ENCODE measurements at places on chromosomes 13 and 19.

DNA sequence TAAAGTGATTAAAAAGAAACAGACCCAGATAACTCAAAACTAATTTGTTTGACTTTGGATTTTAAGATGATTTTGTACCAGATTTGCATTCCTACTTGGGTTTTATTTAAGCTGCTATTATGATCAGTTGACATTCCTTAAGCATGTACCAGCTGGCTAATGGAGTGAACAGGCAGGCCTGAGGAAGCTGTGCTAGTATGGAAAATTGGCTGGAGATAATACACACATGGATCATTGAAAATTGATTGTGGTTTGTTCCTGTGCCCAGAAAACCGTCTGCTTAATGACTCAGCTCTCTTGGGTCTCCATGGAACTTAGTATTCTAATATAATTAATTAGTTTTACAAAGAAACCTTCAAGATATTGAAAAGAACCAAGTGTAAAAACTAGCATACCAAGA is 22.6 kb downstream of the POLR1D start:
- DNase-seq, result peak; percentile 77

DNA sequence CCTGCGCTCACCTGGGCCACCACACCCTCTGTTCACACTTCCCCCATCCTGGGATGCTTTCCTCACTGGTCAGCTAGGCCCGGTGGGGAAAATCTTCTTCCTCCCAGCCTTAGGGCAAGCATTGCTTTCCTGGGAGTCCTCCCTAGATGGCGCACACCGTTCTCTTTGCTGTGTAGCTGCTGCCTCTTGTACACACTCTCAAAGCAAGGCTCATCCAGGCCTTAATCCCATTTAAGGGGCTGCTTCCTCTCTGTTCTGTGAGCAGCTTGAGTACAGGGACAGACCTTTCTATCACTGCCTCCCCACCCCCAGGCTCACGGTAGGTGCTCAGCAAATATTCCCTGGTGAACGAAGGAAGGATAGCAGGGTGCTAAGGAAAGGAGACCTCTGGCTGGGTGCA is 11.1 kb downstream of the SLC7A10 start:
- DNase-seq, result no peak

- DNase-seq, result no peak
These were observed 5.6 kb upstream of the RPL18A start for GRCh38 chr19:17854061-17854460.

- DNase-seq, result no peak
These were observed 27.7 kb upstream of the HIF3A start for GRCh38 chr19:46269101-46269500.

DNA sequence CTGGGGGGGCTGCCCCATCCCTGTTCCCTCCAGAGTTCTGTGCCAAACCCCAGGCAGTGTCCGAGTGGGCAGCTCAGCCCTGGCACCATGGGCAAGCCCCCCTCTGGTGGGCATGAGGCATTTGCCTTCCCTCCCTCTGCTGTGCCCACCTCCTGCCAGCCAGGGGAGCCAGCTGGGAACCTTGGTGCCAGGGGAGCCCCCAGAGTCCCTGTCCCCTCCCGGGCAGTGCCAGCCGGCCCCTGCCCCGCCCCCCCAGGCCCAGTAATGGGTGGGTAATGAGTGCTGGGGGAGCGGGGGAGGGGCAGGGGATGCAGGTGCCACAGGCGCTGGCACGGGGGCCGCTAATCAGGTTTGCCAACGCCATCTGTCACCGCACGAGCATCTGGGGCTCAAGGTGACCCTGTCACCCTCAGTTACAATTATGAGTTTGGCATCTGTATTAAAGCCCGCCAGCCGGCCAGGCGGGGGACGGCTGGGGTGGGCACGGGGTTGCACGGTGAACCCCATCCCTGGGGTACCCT is 5.9 kb downstream of the DAND5 start:
- DNase-seq, result no peak

GRCh38 chr13:101292711-101293110 is 123.6 kb downstream of the NALCN start:
- no peak for DNase-seq

- DNase-seq, result no peak
These were observed 3.4 kb downstream of the PRR12 start for GRCh38 chr19:49594157-49594992.

DNA sequence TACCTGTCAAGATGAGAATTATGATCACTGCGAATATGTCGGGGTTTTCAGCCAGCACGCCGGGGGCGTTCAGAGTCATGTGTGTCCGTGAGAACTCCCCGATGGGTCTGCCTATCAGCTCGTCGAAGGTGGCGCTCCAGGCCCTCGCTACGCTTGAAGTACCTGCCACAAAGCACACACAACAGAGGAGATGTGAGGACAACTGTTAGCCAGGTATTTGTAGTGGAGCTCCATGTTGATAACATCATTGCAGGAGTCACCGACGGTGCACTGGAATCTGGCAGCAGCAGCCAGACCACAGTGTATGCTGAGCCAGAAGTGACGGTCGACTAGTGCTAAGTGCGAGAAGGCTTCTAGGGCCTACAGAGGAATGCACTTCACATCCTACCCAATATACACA is 62.7 kb downstream of the SLC7A1 start:
- DNase-seq, result no peak

GRCh38 chr13:81745391-81745790 is 1404.5 kb upstream of the SPRY2 start:
- no peak for DNase-seq

DNA sequence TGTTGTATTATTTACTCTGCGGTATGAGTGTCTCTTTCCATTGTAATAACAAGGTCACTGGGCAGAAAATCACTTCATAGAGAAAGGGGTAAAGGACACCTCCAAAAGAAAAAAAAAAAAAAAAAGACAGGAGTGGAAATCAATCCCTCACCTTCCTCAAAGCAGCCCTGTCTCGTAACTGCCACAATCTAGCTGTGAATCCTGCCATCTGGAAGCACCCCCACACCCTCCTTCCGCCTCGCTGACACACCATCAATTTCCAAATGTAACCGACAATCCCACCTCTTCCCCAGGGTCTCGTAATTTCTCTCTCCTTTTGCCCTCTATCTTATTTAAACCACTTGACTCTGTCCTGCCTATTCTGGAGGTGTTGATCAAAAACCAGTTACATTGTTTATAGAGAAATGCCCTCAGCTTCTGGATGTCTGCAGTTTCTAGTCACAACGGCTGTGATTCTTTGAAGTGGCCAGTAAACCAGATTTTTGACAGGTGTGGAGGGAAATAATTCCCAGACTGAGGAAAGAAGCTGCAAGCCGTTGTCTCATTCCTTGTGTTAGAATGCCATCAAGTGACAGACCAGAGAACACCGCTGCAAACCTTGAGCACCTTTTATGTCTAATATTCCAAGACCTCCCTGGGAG is 9.1 kb upstream of the POP4 start:
- no peak for DNase-seq

DNA sequence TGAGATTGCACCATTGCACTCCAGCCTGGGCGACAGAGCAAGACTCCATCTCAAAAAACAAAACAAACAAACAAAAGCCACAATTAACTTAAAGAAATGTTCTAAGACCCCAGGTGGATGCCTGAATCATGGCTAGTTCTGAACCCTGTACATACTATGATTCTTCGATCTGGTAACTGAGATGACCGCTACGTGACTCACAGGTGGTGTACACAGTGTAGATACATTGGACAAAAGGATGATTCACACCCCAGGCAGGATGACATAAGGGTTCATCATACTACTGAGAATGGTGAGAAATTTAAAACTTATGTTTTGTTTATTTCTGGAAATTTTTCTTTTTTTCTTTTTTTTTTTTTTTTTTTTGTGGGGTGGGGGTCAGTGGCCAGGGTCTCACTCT is 6.5 kb downstream of the ZNF426 start:
- no peak for DNase-seq

DNA sequence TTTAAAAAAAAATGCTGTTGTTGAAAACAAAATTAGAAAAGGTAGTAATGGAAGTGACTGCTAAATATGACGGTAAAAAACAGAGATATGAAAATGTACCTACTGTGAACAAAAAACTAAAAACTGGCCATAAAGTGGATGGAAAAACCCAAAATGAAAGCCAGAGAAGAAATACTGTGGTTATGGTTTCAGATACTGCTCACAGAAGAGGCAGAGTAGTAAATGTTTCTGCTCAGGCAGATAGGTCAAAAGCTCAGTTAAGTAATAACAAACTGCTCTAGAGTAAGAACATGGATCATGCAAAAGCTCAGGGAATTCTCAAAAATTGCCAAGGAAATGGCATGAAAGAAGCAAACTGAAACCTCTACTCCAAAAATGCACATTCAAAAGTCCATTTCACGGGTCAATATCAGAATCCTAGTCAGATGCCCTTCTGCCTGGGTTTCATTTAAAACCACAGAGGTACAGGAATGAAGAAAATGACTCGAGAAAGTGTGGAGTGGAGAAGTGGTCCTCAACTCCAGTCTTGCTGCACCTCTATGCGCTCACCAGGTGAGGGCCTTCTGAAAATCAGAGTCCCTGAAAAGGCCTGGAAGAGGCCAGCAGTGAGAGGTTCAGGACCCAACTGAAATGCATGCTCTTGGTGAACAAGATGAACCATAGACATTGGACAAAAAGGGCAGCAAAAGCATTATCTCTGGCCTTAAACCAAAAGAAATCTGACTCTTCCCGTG is 315.0 kb upstream of the SPRY2 start:
- DNase-seq, result no peak

- DNase-seq, result no peak
These were observed 152.1 kb downstream of the UQCRFS1 start for GRCh38 chr19:29060813-29061364.

DNA sequence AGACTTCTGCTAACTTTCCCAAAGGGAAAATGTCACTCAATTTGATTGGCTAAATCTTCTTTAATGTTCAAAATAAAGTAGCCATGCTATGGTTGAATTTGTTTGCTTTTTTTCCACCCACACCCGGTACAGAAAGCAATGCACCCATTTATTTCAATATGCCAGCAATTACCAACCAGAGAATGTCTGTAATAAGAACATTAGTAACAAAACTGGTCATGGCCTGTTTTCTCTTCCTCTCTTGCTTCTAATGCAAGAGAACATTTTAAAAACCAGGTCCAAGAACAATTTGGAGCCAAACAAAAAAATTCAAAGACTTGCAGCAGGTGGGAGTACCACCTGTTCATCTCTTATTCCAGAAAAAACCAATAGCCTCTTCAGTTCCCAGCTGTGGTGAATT is 1108.8 kb upstream of the PCDH20 start:
- no peak for DNase-seq

GRCh38 chr13:74696148-74696922 is 562.1 kb upstream of the KLF12 start:
- no peak for DNase-seq

DNA sequence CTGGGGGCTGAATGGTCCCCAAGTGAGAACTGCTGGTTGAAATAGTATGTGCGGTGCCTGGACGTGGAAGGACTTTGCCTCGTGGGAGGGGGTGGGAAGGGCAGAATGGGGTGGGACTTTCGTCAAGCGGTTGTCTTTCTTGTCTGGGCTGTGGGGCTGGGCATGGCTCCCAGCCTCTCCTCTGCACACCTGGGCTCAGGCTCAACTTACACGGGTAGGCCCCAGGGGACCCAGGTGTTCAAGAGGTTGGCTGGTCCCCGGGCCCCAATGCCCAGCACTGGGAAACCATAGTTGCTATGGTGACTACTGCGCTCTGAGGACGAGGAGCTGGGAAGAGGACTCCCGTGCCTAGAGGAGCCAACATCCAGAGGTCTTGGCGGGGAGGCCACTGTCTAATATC is 7.3 kb downstream of the NWD1 start:
- no peak for DNase-seq

DNA sequence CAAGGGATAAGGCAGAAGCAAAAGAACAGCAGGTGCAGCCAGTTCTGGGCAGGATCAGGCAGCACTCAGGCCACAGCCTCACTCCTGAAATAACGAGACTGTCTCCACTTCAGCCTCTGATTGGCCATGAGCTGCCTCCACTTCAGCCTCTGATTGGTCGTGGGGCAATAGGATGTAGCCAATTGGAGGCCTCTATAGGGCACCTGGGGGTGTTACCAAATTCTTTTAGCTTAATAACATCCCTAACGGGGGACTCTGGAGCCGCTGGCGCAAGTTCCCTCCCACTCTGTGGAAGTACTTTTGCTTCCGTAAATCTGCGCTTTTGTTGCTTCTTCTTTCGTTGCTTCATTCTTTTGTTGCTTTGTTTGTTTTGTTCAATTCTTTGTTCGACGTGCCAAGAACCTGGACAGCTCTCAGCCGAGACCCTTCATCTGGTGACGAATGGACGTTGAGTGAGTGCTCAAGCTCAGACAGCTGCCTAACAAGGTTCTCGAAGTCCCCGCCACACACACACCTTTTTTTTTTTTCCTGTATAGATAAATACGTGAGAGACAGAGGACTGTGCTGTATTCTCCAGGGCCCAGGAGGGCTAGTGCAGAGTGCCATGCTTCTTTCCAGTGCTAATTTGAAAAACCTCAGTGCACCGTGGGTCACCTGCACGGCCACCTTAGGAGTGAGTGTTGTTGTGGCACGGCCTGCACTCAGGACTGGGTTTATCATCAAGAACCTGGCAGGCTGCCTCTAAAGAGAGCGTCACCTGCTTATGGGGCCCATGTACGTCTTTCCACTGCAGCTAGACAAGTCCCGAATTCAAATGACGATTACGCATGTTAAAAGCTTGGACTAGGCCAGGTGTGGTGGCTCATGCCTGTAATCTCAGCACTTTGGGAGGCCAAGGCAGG is 32.0 kb upstream of the TUBGCP3 start:
- DNase-seq, result no peak

DNA sequence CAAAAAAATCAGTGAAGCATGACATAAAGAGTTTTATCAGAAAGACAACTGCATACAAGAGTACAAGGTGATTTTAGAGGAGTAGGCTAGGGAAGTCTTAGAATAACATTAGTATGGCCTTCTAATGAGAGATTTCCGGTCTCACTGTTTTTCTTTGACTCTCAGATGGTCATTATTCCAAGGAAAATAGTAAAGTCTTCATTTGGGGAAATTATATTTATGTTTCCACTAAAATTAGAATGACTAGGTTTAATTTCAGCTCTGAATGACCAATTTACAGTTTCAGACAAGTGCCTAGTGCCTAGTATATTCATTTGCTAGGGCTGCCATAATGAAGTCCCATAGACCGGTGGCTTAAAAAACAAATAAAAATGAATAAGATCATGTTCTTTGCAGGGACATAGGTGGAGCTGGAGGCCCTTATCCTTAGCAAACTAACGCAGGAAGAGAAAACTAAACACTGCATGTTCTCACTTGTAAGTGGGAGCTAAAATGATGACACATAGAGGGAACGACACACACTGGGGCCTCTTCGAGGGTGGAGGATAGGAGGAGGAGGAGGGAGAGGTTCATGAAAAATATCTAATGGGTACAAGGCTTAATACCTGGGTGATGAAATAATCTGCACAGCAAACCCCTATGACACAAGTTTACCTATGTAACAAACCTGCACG is 303.1 kb downstream of the PCDH9 start:
- DNase-seq, result no peak

GRCh38 chr13:101611491-101612475 is 159.3 kb downstream of the ITGBL1 start:
- peak; percentile 9 for DNase-seq

All from GM04503 (cell line).